Activated T-cell treated with anti-CD3 and anti-CD28 coated beads for 1 hour (primary cell): ENCODE measurements at places on chromosomes 11 and 22.

DNA sequence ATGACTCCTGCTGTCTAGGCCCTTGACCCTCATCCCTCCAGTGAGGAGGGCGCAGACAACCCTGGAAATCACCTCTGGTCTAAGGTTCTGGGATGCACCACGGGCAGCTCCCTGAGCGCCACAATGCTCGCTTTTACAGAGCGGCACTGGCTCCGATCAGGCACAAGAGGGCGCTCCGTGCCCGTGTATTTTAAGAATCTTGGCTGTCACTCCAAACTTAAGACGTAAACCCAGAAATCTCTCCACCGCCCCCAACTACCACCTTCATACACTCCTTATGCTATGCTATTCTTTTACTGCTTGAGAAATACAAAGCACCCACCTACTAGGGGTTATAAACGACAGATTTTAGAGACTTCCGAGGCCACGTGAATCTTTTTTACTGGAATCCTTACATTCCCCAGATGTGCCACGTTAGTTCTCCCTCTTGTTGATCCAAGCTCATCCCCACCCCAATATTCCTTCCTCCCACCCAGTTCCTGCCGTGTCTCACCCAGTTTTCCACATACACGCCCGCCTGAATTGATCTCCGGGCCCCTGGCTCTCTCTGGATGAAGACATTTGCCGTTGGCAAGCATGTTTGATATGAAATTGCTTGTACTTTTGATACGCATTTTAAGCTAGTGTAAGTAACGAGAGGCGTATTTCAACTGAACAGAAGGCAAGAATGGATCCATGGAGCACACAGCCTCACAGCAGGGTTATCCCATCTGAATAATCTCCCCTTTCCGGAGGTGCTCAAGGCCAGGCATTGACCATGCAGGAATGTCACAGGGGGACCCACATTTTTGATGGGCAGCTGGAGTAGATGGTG, 453.5 kb downstream of the OPCML start:
- no peak for DNase-seq

DNA sequence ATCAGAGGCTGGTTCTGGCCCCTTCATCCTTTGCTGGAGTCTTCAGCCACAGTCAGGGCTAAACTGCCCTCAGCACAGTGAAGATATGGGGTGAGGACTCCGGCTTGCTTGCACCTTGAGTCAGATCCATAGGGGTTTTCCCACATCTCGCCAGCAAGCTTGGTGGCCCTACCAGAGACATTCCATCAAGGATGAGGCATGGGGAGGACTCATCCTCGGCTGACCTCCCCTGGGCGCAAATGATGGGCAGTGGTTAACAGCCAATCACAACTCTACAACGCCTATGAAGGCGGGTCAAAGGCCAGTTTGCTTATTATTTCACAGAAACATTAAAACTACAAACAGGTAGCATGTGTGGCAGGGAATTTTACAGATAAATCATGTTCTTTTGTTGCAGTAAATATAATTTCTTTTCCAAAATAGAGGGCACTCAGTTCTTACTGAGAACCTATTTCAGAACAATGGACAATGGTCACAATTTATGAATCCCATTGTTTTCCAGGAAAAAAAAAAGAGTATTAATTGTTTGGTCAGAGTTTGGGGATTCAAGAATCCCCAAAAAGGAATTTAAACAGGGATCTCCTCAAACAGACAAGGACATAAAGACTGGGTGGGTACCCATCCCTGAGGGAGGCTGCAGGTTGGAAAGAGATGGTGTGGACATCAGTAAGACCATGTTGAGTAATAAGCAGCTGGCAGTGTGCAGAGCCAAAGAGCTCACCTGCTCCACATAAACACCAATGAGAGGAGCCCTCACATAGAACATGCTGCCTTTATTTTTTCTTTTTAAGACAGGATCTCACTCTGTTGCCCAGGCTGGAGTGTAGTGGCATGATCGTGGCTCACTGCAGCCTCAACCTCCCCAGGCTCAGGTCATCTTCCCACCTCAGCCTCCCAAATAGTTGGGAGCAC, 14.8 kb downstream of the PLAAT3 start:
- no peak for DNase-seq

GRCh38 chr11:69986440-69986787, 91.7 kb upstream of the ANO1 start:
- no peak for DNase-seq

GRCh38 chr22:44816141-44816540, 63.8 kb downstream of the ARHGAP8 start:
- DNase-seq = no peak

DNA sequence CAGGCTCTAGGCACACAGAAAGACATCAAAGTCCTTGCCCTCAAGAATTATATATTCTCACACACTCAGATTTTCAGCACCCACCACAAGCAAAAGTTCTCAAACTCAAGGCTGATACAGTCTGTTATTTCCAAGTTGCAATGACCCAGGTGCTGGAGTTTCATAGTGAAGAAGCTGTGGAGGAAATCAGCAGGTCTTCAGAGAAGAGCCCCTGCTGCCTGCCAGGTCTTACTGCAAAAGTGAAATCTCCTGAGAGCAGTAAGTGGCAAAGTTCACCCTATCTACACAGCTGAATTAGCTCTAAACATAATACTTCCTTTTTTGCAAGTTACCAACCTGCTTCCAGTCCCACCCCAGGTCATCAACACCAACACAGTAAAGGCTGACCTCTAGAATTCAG, 64.6 kb downstream of the RPL27A start:
- no peak for DNase-seq

- DNase-seq = no peak
These were observed 12.1 kb downstream of the SLC25A1 start for GRCh38 chr22:19166421-19166820.

GRCh38 chr11:32006799-32007388, 84.0 kb upstream of the RCN1 start:
- DNase-seq = no peak

- no peak for DNase-seq
These were observed 80.3 kb downstream of the TRIM44 start for GRCh38 chr11:35742707-35743454.

DNA sequence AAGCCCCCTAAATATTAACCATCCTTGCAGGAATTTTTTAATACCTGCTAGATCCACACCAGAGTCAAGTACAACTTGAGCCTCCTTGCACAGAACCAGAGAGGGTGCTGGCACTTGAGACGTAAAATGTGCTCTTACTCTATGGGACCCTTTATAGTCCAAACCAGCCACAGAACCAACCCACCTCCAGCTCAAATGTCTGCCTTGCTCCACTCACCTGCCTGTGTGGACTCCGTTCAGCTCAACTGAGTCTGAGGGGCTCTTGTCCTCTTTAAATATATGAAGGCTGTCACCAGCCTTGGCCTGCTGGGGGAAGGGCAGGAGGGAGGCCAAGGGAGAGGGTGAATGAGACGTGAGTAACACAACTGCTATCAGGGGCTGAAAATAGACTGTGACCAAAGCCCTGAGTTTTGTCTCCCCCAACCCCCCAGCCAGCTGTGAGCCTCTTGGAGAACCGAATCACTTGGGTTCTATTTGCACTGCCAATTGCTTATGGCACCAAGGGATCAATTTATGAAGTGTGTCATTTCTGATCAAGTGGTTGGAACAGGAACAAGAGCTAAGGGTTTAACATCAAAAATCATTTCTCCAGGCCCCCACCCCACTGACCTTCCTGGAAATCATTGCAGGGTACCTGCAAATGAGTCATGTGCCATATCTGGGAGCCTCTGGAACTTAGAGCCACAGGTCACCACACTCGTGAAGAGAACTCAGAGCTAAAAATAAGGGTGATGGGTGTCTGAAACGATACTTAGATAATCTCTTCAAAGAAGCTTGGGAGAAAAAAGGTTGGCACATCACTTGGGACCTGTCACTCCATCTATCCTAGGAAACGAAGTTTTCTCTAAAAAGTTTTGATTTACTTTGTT, at the start of gene CSRP3:
TSS of gene CSRP3 (minus strand) at position 247 of the 869 bp plus-strand sequence. CDS start 9,535 bp downstream, outside the sequence.
- DNase-seq = no peak

GRCh38 chr11:47915783-47916182, 64.6 kb upstream of the PTPRJ start:
- no peak for DNase-seq

DNA sequence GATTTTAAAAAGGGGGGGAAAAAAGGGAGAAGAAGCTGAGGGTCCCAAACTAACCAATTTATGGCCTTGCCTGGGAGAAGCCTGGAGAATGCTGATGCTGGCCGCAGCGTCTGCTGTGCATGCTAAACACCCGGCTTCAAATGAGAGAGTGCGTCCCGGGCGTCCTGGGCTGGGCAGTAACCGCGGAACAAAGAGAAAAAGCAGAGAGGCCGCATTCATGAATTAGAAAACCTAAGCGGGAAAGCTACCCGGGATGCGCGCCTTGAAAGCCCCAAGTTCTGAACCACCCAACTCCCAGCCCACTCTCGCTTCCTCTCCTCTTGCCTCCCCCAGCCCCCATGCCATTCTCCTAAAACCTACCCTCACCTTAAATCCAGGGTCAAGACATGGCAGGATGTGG, 6.5 kb downstream of the MN1 start:
- DNase-seq = no peak

DNA sequence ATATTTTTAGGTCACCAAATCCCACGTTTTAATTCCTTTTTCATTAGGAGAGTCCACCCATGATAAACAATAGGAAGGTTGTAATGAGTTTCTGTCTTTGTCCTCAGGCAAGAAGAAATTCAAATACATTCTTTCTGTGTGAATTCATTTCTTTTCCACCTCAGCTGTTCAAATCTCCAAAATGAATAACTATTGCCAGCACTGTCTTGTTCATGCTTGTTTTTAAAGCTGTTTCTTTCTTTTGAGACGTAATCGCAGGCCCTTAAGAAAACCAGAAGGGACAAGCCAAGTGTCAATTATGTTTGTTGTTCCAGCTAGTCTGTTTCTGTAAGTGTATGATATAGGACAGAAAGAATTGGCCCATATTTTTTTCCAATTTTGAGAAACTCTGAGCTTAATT, 20.2 kb downstream of the MMP27 start:
- DNase-seq = no peak

- DNase-seq = no peak
These were observed 74.7 kb downstream of the SC5D start for GRCh38 chr11:121367001-121367843.

DNA sequence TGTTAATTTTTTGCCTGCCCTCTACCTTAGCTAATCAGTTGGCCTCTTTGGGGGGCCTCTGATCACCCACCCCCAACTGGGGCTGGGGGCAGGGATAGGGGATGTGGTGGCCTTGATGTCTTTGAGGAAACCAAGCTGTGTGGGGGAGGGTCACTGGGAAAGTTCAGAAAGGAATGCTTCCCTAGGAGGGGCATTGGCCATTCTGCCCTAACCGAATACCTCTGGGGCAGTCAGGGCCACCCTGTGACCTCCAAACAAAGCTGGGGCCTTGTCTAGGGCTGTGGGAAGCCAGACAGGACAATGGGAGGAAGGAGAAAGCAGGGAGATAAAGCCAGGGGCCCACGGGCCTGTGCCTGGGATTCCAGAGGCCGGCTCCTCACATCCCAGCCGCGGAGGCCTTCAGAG, 97.5 kb downstream of the TSPAN18 start:
- no peak for DNase-seq

DNA sequence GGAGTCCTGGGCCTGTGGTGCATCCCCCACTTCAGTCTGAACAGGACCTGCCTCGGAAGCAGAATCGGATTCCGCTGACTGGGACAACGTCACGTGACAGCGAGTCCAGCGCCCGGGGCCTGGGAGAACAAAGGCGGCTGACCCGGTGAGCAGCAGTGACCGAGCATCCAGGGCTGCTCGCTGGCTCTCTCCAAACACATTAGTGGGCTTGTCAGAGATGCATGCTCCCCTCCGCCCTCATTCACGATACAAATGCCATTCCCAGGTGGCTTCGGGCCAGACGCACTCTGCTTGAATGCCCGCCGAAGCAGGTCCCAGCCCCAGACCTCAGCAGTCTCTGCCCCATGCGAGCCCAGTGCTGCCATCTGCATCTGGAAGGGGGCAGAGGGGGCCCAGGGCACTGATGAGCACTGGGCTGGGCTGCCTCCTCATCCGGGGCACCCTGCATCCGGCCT, 91.0 kb downstream of the WNT7B start:
- DNase-seq = no peak

GRCh38 chr11:130323452-130324450, 9.0 kb upstream of the ZBTB44 start:
- no peak for DNase-seq

DNA sequence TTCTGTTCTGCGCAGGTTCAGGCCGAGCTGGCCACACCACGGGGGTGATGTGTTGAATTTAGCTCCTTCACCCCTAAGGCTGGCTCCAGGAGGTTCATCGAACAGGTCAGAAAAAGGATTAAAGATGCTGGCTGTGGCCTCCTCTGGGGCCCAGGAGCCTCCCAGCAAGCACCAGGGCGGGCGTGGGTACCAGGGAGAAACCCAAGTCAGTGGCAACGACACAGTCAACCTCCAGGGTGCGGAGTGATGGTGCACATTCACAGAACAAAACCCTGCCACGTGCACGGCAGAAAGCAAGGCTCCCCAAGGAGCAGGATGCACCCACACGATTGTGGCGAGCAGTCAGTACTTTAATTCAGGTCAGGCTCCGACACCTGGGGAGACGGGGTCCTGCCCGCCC, 10.8 kb downstream of the C11orf24 start:
- no peak for DNase-seq

- no peak for DNase-seq
These were observed 131.3 kb downstream of the KCNC1 start for GRCh38 chr11:17865765-17866428.

- DNase-seq = no peak
These were observed 47.7 kb upstream of the PPP6R3 start for GRCh38 chr11:68412593-68413475.
